A673 (cell line): ENCODE measurements at places on chromosomes 16 and 17. TPM values are rescaled to one million over a fixed set of nuclear protein-coding genes. Genes with fewer than 3 reads are reported as not detected.

The SKAP1 gene
- total RNA-seq = not detected in 2 replicates

The PRR15L gene
- total RNA-seq = not detected in 2 replicates

The GINS3 gene
- total RNA-seq = 22.0 and 22.2 TPM in 2 replicates

The SCGB1C2 gene
- not detected in 2 replicates for total RNA-seq

The SPIRE2 gene
- 18.9 and 20.6 TPM in 2 replicates for total RNA-seq

DNA sequence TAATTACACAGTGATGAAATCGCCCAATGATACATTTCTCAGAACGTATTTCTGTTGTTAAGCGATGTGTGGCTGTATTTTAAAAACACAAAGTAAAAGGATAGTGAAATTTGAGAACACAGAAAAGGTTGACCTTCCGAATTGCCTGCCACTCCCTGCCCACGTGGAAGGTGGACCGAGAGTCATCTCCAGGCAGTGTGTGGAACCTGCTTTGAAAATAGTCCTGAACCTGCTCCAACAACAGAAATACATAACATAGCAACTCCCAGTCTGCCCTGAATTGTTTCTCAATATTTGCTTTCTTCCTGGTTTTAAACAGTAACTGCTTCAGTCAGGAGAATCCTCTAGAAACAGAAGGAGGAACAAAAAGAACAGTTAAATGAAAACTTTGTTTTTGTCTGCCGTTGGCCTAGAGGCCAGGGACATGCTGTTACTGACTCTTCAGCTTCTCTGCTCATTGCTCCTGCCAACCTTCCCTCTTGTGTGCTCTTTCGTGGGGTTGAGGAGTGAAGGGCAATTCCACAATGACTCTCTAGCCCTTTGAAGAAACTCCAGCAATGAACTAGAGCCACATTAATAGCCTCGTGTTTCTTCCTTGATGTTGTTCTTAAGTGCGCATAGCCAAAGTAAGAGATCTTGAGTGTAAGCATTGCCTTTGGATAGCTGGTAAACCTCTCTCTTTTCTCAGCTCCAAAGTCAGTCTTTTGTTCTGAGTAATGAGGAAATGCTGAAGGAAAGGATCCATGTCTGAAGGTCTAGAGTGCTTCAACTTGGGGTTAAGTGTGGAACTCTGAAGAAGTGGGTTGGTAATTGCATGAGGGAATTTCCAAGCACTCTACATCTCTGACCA, 452.5 kb upstream of the CCL2 start:
- no peaks in the 10 kb centered on the region for H3K4me1 ChIP-seq
- H3K36me3 ChIP-seq = no peaks in the 10 kb centered on the region
- no peak overlapping the region for H3K4me3 ChIP-seq

DNA sequence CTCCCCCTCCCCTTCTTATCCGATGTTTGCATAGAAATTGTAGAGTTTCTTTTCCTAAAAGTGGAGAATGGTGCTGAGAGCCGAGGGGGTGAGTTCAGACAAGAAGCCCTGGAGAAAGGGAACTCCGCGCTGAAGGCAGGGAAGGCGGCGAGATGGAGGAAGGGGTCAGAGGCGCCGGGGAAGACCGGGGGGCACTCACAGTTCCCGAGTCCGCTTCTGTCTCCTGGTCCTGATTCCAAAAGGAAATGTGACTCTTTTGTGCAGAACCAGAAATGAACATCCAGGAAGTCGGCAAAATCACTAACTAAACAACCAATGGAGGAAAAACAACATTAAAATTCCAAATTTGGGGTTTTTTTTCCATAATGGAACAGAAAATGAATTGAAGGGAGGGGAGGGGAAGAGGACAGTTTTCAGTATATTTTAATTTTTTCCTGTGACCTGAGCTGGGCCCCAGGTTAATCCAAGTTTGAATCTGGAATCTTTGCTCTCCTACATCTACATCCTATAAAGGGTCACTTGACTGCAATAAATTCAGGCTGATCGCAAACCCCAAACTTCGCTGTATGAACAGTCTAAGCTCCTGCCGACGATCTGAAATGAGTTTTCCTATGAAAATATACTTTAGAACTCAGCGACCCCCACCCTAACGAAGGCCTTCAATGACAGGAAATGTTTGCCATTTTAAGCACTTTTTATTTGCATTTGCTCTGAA, 252.3 kb downstream of the C16orf95 start:
- DNase-seq = no peak
- no peak overlapping the region for H3K4me3 ChIP-seq
- H3K4me1 ChIP-seq = no peaks in the 10 kb centered on the region
- H3K36me3 ChIP-seq = no peaks in the 10 kb centered on the region

DNA sequence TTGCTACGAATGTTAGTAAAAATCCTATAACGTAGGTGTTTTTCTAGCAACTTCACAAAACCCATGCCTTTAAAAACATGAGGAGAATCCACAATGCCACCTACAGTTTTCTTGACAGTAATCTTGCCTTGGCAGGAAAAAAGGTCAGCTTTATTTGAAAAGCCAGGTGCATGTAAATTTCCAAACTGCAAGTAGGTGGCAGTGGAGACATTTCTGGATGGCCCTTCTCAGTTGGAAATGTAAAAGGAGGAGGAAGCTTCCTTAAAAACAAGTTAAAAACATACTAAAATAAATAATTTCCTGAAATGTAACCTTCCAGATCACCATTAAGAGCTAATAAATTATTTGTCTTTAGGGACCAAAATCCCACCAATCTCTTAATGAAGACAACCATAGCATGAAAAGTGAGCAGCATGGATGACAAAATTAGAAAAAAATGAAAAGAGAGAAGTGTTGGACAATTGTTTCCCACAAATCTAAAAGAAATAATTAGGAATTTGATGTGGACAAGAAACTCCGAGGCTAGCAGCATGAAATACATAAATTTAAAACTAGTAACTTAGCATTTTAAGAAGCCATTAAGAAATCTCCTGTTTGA, 152.2 kb downstream of the SNX11 start:
- peak; percentile 64 for DNase-seq
- peaks cover 39% of the 10 kb centered on the region for H3K4me1 ChIP-seq
- no peaks in the 10 kb centered on the region for H3K27me3 ChIP-seq
- no peak overlapping the region for H3K27ac ChIP-seq
- no peak overlapping the region for H3K4me3 ChIP-seq

GRCh38 chr17:76972046-76972641, 103.9 kb downstream of the MGAT5B start:
- peaks cover 10% of the 10 kb centered on the region for H3K4me1 ChIP-seq
- no peaks in the 10 kb centered on the region for H3K36me3 ChIP-seq
- DNase-seq = no peak
- H3K27ac ChIP-seq = no peak overlapping the region
- no peaks in the 10 kb centered on the region for H3K27me3 ChIP-seq

GRCh38 chr17:17356149-17356930, 53.2 kb downstream of the NT5M start:
- H3K4me3 ChIP-seq = no peak overlapping the region
- H3K4me1 ChIP-seq = no peaks in the 10 kb centered on the region
- no peak overlapping the region for H3K27ac ChIP-seq

DNA sequence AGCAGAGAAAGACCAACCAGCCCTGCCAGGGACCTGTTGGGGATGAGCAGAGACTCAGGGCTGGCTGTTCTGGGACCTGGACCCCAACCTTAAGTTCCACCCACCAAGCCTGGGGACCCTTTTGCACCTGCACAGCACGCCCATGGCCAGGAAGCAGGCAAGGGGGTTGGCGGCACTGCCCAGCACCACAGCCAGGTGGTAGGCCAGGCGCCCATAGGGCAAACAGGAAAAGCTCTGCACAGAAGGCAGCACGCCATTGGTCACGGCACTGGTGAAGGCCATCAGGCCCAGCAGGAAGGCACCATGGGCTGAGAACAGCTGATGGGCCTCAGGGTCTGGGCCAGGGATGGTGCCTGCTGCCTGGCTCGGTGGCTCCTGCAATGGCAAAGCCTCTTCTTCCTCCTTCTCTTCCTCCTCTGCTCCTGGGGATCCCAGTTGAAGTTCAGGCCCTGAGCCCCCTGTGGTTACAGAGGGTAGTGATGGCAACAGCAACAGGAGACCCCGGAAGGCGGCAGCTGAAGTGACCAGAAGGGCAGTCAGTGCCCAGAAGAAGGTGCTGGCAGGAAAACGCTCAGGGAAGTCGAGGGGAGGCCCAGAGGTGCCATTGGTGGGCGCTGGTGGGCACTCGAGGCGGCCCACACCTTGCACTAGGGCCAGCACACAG, 1.7 kb downstream of the SLC52A1 start:
- H3K36me3 ChIP-seq = no peaks in the 10 kb centered on the region
- DNase-seq = no peak
- no peak overlapping the region for H3K4me3 ChIP-seq
- no peaks in the 10 kb centered on the region for H3K27me3 ChIP-seq

DNA sequence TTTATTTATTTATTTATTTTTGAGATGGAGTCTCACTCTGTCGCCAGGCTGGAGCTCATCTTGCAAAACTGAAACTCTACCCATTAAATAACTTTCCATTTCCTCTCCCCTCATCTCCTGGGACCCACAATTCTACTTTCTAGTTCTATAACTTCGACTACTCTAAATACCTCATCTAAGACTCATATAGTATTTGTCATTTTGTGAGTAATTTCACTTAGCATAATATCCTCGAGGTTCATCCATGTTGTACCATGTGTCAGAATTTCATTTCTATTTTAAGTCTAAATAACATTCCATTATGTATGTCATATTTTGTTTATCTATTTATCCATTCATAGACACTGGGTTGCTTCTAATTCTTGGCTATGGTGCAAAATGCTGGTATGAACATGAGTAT, 5.1 kb upstream of the NT5M start:
- H3K4me3 ChIP-seq = no peak overlapping the region
- no peak overlapping the region for H3K27ac ChIP-seq
- H3K27me3 ChIP-seq = no peaks in the 10 kb centered on the region
- no peaks in the 10 kb centered on the region for H3K36me3 ChIP-seq
- no peak for DNase-seq

DNA sequence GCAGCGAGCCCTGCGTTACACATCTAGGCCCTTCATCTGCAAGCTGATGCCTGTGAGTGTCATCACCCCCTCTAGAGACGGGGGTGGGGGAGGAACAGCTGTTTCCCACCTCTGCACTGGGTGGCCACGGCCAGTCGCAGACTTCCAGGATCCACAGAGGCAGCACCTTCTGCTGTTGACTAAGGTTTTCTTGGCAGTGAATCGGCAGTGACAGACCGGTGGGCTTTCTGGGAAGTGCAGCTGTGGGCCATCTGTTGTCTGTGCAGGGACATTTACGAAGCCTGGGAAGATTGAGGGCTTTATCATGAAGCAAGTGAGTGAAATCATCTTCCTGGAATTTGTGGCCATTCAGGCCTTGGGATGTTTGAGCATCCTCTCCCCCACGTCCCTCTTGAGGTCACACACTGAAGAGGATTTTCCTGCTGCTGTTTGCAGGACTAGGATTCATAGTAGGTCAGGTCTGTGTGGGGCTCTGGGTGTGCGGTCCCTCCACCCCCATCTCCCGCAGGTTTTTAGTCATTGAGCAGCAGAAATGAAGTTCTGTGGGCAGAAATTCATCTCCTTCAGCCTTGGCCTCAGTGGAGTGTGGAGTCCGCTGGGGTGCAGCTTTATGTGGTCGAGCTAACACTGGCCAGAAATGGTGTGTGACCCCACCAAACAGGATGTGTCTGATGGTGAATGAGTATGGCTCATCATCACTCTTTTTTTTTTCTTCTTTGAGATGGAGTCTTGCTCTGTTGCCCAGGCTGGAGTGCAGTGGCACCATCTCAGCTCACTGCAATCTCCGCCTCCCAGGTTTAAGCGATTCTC, 12.0 kb downstream of the PGS1 start:
- no peaks in the 10 kb centered on the region for H3K27me3 ChIP-seq
- H3K4me1 ChIP-seq = peaks cover 6% of the 10 kb centered on the region
- peak; percentile 49 for DNase-seq

DNA sequence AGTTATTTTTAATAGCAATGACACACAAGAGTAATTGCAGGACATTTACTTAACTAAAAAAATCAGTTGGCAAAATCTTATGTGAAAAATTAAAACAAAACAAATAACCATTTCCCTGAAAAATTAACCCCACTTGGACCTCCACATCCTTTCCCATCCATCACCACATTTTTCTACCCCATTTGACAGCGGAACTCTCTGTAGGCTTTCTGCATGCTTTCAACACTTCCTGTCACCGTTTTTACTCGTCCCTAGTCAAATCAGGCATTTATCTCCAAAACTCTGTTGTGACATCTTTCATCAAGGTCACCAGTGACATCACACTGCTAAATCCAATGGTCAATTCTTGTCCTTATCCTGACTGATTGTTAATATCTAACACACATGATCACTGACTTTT, 27.5 kb downstream of the KCNJ16 start:
- H3K4me3 ChIP-seq = no peak overlapping the region
- no peak for DNase-seq
- H3K36me3 ChIP-seq = no peaks in the 10 kb centered on the region
- no peak overlapping the region for H3K27ac ChIP-seq

DNA sequence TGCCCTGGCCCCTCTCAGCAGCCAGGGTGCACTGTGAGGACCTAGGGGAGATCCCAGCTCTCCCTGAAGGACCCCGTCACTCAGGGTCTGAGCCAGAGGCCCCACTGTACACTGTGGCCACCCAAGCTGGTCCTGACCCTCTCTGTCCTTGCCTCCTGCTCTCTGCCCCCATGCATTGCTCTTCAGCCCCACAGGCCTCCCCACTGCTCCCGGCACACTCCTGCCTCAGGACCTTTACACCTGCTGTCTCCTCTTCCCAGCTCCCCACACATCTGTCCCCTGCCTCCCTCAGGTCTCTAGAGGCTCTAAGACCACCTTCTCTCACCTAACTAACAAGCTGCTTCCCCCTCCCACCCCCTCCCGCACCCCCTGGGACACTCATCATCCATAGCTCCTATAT, 12.9 kb upstream of the RAI1 start:
- no peak overlapping the region for H3K4me3 ChIP-seq
- H3K27me3 ChIP-seq = no peaks in the 10 kb centered on the region
- no peaks in the 10 kb centered on the region for H3K36me3 ChIP-seq
- peaks cover 6% of the 10 kb centered on the region for H3K4me1 ChIP-seq

DNA sequence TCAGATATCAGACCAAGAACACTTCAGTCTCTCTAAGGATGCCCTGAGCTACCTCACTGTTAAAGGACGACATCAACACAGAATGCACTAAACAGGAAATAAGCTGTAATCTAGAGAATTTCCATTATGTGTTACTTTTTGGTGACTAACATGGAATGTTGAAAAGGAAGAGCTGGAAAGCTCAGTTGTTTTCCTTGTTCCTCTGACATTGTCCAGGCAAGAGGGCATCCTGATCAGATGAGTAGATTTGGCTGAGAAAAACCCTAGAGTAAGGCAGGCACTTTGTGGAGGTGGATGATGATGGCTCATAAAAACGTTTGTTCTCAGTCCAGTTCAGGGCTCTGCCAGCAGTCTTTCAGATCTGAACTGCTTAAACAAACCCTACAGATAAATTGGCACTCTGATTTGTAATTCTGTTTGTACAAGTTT, 34.0 kb downstream of the DGKE start:
- no peak overlapping the region for H3K27ac ChIP-seq
- H3K4me3 ChIP-seq = no peak overlapping the region
- no peaks in the 10 kb centered on the region for H3K36me3 ChIP-seq
- no peaks in the 10 kb centered on the region for H3K4me1 ChIP-seq
- H3K27me3 ChIP-seq = no peaks in the 10 kb centered on the region

DNA sequence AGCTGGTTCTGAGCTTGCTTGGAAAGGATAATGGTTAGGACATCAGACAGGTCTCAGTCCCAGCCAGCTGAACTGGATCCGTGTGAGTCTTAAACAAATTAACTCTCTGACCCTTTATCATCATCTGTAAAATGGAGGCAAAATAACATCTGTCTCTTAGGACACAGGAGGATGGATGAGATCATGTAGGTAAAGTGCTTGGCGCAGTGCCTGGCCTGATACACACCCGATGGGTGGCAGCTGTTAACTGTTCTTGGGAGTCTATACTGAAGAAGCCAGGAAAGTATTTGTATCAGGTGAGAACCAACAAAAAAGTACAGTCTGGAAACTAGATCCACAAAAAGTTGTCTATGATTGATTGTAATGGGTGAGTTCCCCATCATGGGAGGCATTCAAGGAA, 188.6 kb downstream of the C16orf78 start:
- no peaks in the 10 kb centered on the region for H3K36me3 ChIP-seq
- no peaks in the 10 kb centered on the region for H3K27me3 ChIP-seq
- peaks cover 45% of the 10 kb centered on the region for H3K4me1 ChIP-seq
- no peak for DNase-seq
- no peak overlapping the region for H3K4me3 ChIP-seq
- no peak overlapping the region for H3K27ac ChIP-seq
